ENCODE measurements at places on chromosomes 12 and 14.

DNA sequence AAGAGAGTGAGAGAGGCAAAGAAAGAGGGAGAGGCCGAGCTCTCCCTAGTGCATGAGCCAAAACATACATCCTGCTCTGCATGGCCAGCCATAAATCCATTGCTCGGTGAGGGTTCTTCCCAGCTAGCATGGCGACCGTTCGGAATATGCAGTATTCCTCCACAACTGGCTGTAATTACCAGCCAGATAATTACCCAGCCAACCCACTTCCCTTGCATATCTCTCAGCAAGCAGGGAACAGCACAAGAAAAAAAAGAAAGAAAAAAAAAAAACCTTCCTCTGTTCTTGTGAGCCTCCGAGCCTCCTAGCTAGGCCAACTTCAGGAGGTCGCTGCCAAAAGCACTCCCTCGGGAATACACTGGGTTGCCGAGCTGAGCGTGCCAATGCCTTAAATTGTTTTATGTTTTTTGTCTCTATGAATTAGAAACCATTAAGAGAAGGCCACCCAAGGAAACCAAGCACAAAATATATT lies 567.9 kb downstream of the MED13L start:
- DNase-seq: no peak

DNA sequence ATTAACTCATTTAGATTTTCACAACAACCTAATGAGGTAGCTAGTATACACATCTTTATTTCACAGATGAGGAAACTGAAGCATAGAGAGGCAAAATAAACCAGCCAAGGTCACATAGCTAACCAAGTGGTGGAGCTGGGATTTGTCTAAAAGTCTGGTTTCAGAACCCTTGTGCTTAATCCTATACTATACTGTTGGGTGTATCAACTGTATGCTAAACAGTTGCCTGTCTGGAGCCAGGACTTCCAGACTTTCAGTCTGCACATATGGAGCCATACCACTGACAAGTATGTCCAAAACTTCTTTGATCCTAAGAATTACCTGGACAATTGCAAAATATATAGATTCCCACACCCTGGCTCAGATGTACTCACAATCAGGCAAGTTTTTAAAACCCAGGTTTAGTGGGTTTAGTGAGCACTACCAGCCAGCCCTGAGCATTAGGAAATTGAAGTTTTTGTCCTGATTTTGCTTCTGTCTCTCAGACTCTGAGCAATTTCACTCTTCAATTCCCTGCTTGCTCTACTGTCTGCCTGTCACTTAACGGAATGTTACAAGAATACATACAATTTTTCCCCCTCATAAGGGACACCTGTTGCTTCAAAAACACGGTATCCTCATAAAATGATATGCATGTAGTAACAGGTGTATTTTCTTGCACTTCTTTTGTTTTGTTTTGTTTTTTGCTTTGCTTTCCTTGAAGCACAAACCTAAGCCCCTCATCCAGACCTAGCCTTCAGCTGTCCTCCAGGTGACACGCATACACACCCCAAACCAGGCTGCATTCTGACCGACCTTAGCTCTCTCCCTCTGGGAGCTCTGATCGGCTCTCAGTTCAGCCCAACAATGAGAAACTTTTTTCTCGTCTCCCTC lies 9.6 kb upstream of the SALL2 start:
- DNase-seq: no peak

DNA sequence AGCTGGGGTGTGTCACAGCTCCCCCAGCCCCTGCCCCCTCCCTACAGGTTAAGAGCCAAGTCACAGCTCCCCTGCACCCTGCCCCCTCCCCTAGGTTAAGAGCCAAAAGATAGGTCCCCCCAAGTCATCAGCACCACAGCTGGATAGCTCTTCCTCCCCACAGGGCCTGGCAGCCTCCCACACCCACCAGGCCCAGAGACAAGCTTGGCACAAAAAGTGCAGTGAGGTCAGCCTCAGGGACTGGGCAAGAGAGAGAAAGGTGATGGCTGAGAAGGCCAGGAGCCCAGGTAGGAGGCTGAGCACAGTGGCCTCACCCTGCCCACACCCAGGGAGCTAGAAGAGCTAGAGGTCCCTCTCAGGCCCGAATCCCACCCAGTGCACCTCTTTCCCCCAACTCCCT lies 8.7 kb downstream of the ITGA7 start:
- DNase-seq: no peak

DNA sequence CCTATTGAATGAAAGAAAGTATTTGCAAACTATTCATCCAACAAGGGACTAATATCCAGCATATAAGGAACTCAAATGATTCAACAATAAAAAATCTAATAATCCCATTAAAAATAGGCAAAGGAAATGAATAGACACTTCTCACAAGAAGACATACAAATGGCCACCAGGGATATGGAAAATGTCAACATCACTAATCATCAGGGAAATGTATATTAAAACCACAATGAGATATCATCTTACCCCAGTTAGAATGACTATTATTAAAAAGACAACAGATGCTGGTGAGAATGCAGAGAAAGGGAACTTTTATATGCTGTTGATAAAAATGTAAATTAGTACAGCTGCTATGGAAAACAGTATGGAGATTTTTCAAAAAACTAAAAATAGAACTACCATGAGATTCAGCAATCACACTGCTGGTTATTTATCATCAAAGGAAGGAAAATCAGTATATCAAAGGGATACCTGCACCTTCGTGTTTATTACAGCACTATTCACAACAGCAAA lies 89.3 kb downstream of the GARIN6 start:
- DNase-seq: no peak

DNA sequence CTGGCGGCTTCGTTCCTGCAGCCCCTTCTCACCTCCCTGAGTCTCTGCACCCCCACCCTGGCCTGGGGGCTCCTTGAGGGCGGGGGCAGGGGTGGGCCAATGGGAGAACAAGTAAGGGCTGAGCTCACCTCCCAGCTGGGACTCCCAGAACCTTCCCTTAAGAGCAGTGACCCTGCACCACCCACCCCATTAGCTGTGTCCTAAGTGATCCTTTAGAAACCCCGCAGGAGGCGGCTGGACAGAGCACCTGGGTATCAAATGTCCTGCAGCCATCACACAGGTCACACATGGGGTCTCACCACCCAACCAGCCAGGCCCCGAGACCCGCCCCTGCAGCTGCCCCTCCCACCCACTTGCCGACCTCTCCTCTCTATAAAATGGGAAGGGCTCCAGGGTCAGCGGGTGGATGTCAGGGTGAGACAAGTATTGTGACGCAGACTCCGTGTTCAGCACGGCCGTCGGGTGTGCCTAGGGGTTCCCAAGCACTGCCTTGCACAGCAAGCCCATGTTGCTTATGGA lies 151.2 kb upstream of the C14orf180 start:
- no peak for DNase-seq
